ENCODE measurements at places on chromosomes 13 and 19. TPM values are rescaled to one million over a fixed set of nuclear protein-coding genes. Genes with fewer than 3 reads are reported as not detected.

Gene CFAP97D2
- 10.1 TPM for polyA plus RNA-seq

Gene KIR3DL1
- polyA plus RNA-seq = not detected

Gene VAV1
- polyA plus RNA-seq = 1.4 TPM

Gene IRF2BP1
- polyA plus RNA-seq = 19.4 TPM

Gene FOSB
- polyA plus RNA-seq = 56.7 TPM

Gene VWA8
- 18.7 TPM for polyA plus RNA-seq

Gene MBD3L3
- not detected for polyA plus RNA-seq

Gene CALR3
- polyA plus RNA-seq = 0.05 TPM

Gene LHB
- polyA plus RNA-seq = 0.26 TPM

Gene TGFBR3L
- 0.28 TPM for polyA plus RNA-seq

Gene OXGR1
- 3.6 TPM for polyA plus RNA-seq

Gene CCDC194
- 1.5 TPM for polyA plus RNA-seq

GRCh38 chr13:31909864-31910551 lies 121.6 kb upstream of the FRY start:
- DNase-seq = peak; percentile 61

DNA sequence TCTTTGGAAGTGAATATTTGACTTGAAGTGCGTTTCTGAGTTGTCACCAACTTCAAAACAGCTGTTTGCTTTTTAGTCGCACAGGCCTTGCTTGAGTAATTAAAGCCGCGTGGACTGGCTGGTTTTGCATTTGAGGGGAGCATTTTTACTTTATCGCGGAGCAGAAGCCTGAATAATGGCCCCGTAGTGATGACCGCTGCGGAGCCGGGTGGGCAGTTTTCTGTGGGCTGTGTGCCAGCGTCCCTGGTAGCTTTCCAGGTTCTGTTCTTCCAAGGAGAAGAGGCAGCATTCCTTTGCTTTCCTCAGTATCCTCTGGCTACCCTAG lies 1.1 kb downstream of the NAA16 start:
- no peak for DNase-seq

DNA sequence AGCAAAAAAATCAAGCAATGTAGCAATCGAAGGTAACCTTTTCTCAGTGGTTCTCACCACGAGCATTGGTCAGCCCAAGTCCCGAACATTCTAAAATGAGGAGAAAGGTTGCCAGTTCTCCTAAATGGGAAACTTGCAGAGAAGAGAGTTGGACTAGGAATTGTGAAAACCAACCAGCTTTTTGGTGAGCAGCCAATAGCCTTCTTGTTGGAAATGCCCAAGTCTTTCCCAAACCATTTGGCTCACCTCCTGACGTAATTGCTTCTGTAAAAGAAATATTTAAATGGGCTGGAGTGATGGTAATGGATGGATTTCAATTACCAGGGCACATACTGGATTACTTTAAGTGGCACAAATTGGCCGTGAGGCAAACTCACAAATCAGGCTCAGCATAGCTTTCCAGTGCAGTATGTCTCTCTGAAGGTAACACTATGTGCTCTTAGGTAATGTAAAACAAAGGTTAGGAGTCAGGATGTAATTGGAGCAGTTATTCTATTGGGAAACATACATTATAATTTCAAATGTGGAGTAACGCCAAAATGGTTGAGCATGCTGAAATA lies 423.2 kb downstream of the KLF5 start:
- no peak for DNase-seq

DNA sequence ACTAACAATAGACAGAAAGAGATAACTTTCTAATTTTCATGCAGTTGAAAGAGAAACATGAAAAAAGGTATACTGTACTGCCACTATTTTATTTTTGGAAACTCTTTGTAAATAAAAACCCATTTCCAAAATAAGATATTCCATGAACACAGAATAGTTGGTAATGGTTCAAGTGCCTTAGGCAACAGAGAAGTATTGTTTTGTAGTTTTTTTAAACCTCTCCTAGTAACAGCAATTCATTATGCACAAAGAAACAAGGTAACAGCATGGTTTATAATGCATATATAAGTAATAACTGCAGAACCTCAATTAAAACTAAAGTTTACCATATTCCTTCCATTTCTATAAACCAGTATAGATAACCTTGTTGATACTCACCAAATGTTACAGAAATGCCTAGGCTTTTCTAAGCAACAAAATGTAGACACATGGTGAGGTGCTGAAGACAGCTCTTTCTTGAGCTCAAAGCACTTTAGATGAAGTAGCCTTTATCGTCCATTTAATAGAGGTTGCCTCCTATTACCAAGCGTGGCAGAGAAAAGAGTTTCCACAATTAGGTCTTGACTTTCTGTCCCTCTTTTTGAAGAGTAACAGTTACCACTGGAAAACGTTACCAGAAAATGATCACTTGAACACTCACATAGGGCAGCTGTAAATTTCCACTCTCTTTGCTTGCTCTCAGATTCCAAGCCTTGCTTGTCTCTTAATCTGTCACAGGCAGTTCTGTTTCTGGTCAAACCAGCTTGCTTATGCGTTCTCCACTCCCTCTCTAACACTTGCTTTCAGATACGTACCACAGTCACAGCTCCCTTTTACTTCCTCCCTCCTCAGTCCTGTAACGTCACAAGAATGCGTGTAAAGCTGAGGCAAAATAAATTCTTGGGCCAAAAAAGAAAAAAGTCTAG lies 42.9 kb downstream of the CAB39L start:
- DNase-seq = peak; percentile 35

- DNase-seq = peak; percentile 38
Measured at GRCh38 chr19:38831142-38831605, 420 bp downstream of the ECH1 start.

DNA sequence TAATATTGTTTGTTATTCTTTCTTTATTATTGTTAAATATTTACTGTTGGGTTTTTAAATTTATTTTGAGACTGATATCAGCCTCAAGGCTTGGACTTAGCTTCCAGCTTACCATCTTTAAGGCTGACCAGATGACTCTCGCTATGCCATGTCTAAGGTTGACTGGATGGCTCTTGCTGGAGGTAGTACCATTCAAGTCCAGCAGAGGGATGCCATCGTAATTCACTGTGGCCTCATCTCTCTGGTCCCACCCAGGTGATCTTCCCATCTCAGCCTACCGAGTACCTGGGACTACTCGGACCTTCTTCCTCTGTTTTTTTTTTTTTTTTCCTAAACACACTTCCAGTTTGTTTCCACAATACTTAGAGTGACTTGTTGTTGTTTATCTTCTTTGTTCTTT lies 41.7 kb upstream of the ZNF91 start:
- DNase-seq = no peak

DNA sequence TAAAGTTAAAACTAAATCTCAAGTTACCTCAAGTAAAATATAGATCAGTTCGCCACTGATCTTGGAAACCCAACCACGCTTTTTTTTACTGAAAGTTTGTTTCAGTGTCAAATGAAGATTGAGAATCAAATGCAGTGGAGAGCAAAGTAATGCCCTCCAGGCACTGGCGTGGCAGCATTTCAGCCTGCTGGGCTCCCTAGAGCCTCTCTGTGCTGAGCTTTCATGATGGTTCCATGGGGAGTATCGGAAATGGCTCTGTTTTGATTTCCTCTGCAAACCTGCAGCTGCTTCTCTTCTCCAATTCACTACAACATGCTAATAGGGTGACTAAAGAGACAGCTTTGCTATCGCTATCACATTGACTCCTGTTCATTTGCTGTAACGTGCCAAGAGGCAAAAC lies 141.6 kb downstream of the FGF14 start:
- no peak for DNase-seq

DNA sequence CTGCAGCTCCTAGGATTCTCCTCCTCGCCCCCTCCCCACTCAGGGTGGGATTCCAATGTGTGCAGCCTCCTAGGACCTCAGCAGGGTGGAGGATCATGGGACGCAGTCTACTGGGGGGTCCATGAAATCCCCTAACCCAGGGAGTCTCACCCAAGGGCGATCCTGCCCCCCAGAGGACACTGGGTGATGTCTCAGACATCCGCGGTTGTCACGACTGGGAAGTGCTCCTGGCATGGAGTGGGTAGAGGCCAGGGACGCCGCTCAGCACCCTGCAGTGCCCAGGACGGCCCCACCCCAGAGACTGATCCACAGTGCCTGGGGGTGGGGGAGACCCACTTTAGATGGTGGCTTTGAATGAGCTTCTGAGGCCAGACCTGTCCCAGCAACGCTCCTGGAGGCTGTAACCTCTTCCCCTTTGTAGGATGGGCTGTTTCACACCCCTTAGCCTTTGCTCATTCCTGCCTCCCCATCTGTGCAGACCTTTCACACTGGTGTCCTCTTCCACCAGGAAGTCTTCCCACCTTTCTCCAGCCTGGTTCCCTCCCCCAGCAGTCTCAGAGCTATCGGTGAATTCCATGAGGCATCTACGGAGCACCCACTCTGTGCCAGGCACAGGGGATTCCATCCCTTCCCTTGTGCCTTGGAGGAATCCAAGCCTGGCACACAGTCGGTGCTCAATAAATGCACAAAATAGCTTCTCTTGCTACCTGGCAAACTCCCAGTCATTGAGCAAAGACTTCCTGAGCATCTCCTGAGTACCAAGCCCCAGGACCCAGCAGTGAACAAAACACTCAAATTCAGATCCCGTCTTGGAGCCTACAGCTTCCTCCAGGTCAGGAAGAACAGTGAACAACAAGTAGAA lies 10.5 kb downstream of the SMIM24 start:
- no peak for DNase-seq

DNA sequence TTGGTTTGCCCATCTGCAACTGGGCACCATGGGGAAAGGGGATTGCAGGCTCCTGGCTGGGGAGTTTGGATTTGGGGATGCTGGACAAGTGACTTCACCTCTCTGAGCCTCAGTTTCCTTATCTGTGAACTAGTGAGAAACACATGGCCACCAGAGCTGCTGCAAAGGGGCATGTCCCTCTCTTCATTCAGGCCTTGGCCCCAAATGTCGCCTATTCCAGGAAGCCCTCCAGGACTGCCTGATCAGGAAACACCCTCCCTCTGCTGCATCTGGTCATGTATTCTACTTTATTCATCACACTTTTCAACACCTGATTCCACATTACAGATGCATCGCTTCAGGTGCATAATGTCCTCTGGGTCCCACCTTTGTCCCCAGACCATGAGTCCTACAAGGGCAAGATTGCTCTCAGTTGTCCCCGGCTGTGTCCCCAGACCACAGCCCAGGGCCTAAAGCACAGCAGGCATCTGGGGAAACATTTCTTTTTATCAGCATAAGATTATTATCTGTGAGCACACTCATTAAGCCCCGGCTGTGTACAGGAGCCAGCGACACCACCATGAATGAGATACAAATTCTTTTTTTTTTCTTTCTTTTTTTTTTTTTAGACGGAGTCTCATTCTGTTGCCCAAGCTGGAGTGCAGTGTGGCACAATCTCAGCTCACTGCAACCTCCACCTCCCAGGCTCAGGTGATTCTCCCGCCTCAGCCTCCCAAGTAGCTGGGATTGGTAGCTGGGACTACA lies 37.5 kb downstream of the ARRDC2 start:
- DNase-seq = no peak

DNA sequence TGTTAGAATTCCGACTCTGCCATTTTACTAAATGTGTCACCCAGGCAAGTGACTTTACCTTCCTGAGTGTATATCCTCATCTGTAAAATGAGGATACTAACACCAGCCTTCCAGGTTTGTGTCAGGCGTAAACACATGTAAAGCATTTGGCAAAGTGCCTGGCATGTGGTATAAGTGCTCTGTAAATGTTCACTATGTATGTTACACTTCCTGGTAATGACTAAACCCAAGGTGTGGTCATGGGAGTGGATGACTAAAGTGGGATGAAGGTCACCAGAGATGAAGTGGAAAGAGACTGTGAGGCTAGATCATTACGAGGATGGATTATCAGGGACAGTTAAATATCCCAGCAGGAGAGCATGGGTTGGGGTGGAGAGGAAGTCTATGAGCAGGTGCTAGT lies 25.6 kb downstream of the DEDD2 start:
- DNase-seq = no peak

DNA sequence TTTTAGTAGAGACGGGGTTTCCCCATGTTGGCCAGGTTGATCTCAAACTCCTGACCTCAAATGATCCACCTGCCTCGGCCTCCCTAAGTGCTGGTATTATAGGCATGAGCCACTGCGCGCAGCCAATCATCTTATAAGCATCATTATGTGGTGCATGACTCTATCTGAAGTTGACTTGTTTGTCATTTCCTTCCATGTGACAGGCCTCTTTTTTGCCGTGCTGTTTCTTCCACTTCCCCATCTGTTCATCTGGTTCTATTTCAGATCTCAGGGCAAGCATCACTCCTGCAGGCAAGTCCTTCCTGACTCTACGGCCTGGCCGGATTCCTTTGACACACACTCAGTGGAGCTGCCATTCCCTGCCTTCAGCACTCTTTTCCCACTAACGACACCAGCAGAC lies 15.2 kb downstream of the COL5A3 start:
- DNase-seq = no peak

- DNase-seq = no peak
Measured at GRCh38 chr13:66887088-66887487, 343.0 kb downstream of the PCDH9 start.

GRCh38 chr13:52780611-52781010 lies 41.0 kb upstream of the CNMD start:
- no peak for DNase-seq

GRCh38 chr13:29323954-29324353 lies 271.5 kb downstream of the SLC7A1 start:
- no peak for DNase-seq

DNA sequence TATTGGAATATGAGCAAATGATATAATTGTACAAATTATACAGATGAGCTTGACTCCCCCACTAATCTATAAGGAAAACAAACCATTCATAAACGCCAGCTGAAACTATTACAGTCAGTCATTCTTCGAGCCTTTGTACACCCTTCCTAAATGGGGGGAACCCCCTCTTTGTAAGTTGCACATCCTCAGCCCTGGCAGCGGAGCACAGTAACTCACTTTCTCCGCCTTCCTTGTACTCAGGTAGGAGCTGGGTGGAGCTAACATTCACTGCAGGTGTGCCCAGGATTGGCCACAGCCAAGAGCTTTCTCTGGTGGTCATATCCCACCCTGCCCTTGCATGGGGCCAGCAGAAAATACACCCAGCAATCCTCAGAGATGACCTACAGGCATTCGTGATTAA lies 28.6 kb downstream of the PIN1 start:
- no peak for DNase-seq

GRCh38 chr13:41788552-41788951 lies 172.4 kb downstream of the VWA8 start:
- no peak for DNase-seq

DNA sequence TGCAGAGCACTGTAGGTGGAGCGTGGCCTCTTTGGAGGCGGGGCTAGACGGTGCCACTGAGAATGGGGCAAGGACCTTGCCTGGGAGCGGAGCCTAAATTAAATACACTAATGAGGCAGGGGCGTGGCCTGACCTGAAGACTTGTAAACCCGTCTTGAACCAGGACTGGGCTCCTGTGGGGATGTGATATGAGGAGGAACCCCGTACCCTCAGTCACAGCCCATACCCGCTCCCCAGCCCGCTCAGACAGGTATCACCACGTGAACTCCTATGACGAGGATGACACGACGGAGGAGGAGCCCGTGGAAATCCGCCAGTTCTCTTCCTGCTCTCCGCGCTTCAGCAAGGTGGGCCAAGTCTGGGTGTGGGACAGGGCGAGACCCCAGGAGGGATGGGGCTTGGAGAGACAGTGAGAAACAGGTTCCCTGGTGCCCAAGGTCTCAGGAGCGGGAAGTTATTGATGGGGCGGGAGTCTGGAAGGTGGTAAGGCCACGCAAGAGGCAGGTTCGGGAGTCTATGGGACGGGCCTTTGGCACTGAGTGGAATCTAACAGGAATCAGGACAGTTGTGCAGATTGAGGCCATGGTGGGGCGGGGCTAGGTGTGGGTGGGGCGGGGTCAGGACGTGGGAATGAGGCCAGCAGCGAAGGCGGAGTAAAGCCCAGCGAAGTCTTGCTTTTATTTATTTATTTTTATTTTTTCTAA lies 14.7 kb downstream of the DNASE2 start:
- DNase-seq = no peak

- DNase-seq = no peak
Measured at GRCh38 chr19:47157431-47158321, 27.0 kb downstream of the SAE1 start.
